ENCODE measurements at places on chromosomes 12 and 14.

GRCh38 chr12:107983756-107984472 is 145.2 kb upstream of the WSCD2 start:
- DNase-seq = peak; percentile 2

DNA sequence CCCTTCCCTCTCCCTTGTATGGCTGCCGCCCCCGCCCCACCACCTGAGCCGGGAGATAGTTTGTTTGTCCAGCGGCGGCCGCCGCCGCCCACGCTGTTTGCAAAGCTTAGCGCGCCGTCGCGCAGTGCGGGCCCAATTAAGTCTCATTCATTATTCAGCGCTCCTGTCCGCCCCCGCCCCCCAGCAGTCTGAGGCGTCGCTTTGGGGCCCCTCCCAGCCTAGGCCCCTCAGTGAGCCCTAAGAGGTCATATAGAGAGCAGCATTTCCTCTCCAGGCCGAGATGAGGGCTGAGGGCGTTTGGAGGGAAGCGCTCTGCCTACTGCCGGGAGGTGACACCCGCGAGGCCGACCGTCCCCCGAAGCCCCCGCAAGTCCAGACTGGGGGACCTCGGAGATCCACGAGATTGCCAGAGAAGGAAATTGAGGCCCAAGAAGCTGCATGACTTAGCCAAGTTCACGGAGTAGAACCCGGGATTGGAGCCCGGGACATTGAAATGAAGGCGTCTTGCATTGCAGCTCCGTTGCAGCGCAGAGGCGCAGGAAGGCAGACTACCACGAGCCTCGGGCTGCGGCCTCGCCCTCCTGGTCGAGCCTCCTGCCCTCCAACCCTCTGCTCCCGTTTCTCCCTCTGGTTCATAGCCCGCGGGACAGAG is at the start of gene DNAJC22:
DNAJC22 (plus strand) TSS at position 230 of the 652 bp plus-strand sequence. CDS start 1,985 bp downstream, outside the sequence.
- DNase-seq = peak; percentile 33

DNA sequence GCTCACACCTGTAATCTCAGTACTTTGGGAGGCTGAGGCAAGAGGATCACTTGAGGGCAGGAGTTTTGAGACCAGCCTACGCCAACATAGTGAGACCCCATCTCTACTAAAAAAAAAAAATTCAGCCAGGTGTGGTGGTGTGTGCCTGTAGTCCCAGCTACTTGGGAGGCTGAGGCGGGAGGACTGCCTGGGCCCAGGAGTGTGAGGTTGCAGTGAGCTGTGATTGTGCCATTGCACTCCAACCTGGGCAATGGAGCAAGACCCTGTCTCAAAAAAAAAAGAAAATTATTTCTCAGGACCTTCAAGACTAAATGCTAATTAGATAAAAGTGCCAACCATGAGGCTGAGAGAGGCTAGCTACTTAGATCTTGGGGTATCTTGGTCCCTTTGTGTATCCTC is 23.5 kb downstream of the OTUB2 start:
- DNase-seq = no peak

GRCh38 chr14:23376482-23377197 is at the start of gene CMTM5:
TSS of gene CMTM5 (plus strand) at chr14:23377046. CDS start at chr14:23377252, 206 bp downstream.
- no peak for DNase-seq

DNA sequence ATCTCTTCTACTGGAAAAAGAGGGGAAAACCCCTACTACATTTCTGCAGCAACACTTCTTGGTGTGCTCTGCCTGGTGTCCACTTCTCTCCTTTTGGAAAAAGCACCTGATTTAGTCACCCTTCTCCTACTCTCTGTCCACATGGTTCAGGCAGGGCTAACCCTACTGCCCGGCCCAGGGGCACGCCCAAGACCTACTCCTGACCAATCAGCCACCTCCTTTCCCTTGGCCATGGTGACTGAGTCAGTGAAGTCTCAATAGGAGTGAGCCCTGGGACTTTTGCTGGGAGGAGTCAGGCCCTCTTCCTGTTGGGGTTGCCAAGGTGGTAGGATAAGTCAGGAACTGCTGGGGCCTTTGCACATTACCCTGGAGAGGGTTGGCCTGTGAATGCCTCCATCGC is 52.5 kb upstream of the MYL2 start:
- DNase-seq = no peak

Data from MCF 10A (cell line).